ENCODE measurements at places on chromosomes 5 and 9.

- peak; percentile 36 for DNase-seq
Measured at GRCh38 chr5:135310328-135310989, 88.6 kb downstream of the MACROH2A1 start.

- DNase-seq = no peak
Measured at GRCh38 chr9:134049236-134049635, 18.6 kb downstream of the BRD3 start.

- peak; percentile 60 for DNase-seq
Measured at GRCh38 chr9:38066914-38067858, 1.8 kb downstream of the SHB start.

GRCh38 chr9:91207729-91208418 lies 153.8 kb downstream of the AUH start:
- peak; percentile 59 for DNase-seq

- DNase-seq = peak; percentile 5
Measured at GRCh38 chr9:136047775-136048559, 47.1 kb downstream of the NACC2 start.

GRCh38 chr9:2621722-2622460 lies at the start of gene VLDLR:
VLDLR (plus strand) TSS chr9:2621787; CDS start chr9:2622190, 403 bp downstream.
- DNase-seq = peak; percentile 89

GRCh38 chr5:158832096-158832685 lies 267.5 kb downstream of the EBF1 start:
- peak; percentile 33 for DNase-seq

DNA sequence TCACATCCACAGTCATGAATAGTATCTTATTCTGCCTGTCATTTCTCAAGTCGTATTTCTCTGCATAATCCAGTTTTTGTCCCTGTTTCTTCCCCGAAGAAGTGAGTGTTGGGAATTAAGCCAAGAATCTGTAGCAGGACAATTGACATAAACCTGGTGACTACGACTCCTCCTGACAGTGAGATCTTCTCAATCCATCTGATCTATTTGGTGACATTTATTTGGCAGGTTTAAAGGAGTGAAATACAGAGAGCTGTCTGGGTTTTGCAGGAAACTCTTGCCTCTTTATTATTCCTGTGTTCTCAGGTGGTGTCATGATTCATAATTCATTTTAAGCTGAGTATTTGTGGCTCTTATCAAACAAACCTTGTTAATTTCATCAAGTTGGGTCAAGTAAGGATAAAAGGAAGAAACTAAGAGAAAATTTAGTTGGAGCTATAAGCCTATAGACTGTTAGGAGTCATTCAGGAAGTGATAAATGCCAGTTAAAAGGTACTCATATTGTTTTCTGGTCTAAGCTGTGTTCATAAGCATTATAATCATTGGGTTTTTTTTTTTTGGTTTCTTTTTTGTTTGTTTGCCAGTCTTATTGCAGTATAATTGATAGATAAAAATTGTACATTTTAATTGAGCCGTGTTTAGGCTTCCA lies 95.9 kb upstream of the PCSK1 start:
- DNase-seq = no peak

GRCh38 chr5:170861667-170861916 lies 226 bp upstream of the RANBP17 start:
- DNase-seq = peak; percentile 90

GRCh38 chr5:171956887-171957495 lies 49.4 kb downstream of the FBXW11 start:
- no peak for DNase-seq

DNA sequence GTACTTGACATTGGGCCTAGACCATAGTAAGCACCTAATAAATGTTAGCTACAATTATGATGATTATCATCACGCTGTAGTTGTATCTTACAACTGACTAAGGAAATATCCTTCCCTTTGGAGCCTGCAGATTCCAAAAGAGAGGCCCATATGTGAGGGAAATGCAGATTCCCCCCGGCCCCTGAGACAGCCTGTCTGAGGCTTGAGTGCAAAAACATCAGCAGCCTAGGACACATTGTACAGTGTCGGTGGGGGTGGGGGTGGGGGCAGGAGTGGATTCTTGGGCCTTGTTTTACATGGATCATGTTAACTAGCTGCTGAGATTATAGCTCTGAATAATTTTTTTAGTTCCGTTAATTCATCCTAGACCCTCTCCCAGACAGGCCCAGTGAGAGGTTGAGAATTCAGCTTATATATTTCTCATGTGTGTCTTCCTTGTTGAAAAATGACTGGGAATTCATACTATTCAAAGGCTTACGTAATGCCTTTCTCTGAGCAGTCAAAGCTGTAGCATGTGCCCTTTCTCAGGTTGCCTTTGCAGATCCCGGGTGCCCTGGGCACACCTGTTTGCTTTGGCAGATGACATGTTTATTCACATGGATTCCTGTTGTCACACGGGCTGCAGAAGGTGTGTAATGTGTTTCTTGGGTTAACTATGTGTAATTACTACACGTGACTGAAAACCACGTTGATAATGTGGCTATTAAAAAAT lies 262.8 kb downstream of the NR3C1 start:
- no peak for DNase-seq

DNA sequence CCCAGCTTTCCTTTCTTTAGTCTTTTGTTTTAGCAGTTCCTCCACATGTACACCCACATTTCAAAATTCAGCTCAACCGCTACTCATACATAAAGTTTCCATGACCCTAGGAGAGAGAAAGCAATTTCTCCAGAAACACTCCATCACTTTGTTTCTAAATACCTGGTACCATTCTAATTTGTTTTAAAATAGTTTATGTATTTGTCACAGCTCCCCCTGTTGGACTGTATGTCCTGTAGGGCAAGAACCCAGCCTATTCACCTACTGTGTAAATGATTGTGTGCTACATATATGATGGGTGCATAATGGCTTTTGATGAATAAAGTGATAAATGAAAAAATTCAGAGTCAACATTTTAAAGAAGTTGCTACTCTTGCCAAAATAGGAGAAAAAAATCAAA lies 139.1 kb downstream of the COX7C start:
- DNase-seq = no peak

DNA sequence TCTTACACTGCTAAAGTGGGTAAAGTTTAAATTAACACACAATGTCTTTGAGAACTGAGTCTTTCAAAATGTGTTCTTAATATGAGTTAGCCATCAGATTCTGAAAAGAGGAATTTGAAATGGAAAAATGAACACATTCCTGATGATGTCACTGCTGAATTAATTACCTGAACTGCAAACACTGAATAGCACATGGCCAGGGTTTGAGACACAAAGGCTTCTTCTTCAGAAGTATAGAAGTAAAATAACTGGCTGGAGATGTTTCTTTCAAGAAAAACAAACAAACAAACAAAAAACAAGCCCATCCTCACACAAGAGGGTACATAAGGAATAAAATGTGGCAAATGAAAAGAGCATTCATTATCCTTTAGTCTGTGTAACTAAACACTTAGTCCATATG lies 7.1 kb downstream of the GLIS3 start:
- no peak for DNase-seq

- no peak for DNase-seq
Measured at GRCh38 chr5:173278641-173279040, 43.6 kb upstream of the NKX2-5 start.

DNA sequence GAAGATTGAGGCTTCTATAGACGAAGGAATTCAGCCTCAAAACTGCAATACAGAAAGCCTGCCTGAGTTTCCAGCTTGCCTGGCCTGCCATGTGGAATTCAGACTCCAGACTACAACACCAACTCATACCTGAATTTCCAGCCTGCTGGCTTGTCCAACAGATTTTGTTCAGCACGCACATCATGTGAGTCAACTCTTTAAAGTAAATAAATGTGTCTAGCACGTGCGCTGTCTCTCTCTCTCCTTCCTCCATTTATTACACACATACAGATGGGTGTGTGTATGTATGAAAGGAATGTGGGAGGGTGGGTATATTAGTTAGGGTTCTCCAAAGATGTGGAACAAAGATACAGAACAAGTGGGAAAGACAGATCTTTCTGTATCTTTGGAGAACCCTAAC lies 82.4 kb upstream of the TAS2R1 start:
- peak; percentile 49 for DNase-seq

DNA sequence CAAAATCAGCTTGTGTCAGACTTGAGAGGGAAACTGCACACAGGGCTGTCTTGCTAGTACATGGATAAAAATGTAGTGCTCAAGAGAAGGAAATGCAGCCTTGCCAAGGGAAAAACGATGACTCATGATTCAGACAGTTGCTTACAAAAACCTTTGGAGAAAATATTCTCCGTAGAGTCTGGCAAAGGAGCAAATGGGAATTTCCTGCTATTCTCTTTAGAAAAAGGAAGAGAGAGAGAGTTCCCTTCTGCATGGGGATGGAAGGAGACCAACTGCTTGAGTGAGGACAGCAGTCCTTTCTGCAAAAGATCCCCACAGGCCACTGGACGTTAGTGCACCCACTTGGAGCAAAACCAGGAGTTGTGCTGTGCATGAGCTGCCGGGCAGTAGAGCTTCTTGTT lies 7.6 kb downstream of the IFNB1 start:
- peak; percentile 72 for DNase-seq

GRCh38 chr5:126975796-126976195 lies 54.6 kb downstream of the MARCHF3 start:
- no peak for DNase-seq

- no peak for DNase-seq
Measured at GRCh38 chr5:40355846-40356245, 323.9 kb upstream of the PTGER4 start.

- DNase-seq = no peak
Measured at GRCh38 chr5:132753135-132753987, 6.1 kb downstream of the CCNI2 start.

DNA sequence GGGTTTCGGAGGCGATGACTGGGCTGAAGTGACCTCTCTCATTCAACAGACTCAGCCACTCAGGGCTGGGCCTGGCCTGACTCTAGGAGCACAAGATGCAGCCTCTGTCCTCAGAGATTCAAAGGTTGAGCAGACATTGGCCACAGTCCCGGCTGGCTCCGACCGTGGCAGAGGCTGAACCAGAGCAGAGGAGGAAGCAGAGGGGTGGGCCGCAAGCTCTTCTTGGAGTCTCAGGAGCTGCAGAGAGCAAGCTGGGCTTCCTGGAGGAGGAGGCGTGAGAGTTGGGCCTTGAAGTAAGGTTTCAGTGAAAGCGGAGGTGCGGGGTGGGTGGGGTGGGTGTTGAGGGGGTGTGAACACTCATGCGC lies 37.6 kb downstream of the ALG2 start:
- DNase-seq = no peak

- no peak for DNase-seq
Measured at GRCh38 chr9:79089054-79089560, 482.7 kb upstream of the TLE4 start.

- peak; percentile 52 for DNase-seq
Measured at GRCh38 chr9:87007711-87008366, 60.5 kb upstream of the GAS1 start.

- DNase-seq = no peak
Measured at GRCh38 chr5:181217803-181218062, 5.3 kb upstream of the TRIM41 start.

DNA sequence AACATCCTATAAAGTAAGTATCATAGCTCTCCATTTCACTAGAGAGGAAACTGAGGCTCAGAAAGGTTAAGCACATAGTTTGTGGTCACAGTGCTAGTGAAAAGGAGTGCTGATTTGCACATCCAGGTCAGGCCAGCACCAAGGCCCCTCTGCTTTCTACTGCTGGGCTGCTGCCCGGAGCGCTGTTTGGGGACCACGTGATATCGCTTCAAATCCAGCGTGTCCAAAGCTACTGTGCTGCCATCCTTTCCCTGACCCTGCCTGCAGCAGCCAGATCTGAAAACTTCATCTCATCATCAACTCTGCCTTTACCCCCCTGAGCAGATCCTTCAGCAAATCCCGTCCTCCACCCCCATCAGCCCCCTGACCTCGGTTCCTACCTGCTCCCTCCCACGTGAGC lies 40.7 kb upstream of the AKNA start:
- no peak for DNase-seq
